NCI-H187 (cell line): ENCODE measurements at places on chromosomes 3 and 15.

- DNase-seq, result no peak
Measured at GRCh38 chr3:159169828-159170227, 368.0 kb downstream of the MFSD1 start.

GRCh38 chr3:190941694-190942260 is 79.3 kb upstream of the GMNC start:
- no peak for DNase-seq

- no peak for DNase-seq
Measured at GRCh38 chr3:29637068-29637467, 356.2 kb downstream of the RBMS3 start.

DNA sequence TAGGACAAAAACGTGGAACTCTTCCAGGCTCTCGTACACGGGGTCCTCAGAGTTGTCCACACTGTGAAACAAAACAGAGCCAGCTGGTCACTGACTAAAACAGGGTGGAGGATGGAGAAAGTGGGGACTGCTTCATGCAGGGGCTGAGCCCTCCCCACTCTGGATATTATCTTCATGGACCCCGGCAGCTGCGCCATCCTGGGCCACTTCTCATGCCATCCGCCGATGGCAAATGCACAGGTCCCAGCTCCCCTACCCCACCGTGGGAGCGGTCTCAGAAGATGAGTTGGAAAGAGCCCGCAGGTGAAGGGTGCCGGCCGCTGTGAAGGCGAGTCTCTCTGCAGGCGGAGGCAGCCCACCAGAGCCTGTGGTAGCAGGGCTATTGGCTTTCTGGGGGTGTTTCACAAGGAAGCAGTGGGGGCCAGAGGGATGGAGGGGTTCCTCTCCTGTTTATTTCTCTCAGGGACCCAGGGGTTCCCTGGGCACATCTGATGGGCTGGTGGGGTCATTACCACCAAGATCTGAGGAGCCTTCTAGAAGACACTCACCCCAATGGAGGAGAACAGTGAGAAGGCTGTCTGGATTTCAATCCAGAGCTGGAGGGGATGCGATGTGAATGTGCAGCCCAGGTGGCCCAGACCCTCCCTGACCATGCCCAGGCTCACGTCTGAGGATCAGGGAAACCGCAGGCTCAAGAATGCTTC is 177.3 kb downstream of the KLF13 start:
- DNase-seq, result no peak

- DNase-seq, result no peak
Measured at GRCh38 chr15:29665444-29666003, 156.7 kb downstream of the TJP1 start.

DNA sequence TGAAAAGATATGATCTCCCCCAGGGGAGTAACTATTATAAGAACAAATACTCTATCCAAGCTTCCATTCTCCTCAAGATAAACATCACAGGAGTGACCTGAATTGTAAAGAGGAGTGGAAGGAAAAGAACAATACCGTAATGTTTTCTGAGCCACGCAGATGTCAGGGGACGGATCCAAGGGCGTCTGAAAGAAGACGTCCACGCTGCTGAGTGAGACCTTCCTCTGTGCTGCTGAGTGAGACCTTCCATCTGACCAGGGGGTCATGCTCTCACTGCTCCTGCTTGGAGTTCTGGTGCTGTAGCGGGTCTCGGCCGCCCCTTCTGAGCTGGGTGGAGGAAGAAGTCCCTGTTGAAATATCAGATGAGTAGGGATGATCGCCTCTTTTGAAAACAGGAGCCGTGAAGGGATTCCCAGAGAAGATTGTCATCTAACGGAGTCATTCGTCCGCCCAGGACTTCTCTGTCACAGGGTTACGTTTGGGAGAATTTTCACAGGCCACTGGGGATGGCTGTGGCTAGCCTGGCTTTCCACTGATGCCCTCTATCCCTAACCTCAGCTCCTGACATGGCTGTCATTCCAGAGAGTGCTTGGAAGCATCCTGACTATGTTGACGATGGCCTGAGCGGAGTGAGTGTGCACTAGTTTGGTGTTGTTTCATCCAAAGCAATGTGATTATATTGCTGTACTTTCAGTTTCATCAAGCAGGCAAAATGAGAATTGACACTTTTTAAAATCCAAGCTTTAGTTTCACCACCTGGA is 184.9 kb downstream of the APBA2 start:
- no peak for DNase-seq

DNA sequence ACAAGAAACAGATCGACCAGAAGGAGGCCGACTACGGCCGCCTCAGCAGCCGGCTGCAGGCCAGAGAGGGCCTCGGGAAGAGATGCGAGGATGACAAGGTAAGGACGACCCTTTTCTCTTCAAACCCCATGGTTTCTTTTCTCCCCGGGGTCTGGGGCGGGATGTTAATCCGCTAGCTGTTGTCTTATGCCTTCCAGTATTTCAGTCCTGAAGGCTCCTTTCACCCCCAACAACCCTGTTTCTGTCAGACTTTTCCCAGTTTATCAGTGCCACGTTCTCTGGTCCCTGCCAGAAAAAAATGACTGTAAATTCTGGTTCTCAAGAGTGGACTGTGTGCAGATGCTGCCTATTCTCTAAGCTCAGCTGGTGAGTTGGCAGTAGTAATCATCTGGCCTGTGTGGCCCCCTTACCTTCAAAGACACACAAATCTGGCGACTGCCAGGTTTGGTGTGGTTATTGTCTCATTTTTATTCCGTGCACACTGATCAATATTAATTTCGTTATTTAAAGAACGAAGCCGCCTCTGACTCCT is 806 bp downstream of the GOLM2 start:
- DNase-seq, result no peak
